NCI-H1436 treated with DMSO at 0.1 percent for 48 hours (cell line): ENCODE measurements at places on chromosomes 3 and 15.

DNA sequence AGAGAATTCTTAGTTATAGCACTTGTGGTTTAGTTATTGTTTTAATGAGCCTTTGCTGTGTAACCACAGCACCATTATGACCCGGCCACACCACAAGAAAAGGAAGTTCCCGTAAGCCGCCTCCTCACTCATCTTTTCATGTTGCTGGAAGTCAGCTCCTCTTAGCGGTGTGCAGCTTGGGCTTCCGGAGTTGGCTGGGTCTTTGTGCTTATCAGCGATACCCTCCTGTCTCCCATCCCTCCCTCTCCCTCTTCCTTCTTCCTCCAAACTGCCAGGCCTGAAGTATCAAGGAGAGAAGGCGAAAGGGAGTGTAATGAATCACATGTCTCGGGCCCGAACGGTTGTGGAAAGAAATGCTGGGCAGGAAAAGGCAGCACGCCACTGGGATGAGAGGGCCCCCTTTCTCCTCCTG is 353.5 kb downstream of the MCTP2 start:
- no peak for DNase-seq

- no peak for DNase-seq
Measured at GRCh38 chr15:33132722-33133345, 61.7 kb downstream of the FMN1 start.

DNA sequence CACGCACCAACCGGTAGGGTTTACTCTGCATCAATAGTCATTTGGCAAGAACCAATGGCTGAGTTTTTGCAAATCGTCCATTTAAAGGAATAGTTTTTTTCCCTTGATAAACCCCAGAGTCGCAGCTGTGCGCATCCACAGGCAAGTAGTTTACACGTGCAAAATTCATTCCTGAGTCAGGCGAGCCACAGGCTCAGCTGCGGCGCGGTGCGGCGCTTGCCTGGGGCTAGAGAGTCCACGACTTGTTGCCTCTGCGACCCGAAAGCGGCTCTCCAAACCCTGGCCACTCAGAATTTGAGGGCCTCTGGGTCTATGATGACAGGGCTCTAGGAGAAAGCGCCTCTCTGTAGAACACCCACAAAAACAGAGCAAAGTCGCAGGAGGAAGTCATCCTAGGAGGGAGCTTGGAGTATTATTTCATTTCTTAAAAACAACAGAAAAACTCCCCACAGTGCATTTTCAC is 36.7 kb downstream of the ZIC4 start:
- DNase-seq, result no peak

GRCh38 chr3:53239800-53240199 is 16.0 kb downstream of the TKT start:
- DNase-seq, result no peak

GRCh38 chr15:78322243-78322642 is 17.9 kb upstream of the CRABP1 start:
- DNase-seq, result no peak

DNA sequence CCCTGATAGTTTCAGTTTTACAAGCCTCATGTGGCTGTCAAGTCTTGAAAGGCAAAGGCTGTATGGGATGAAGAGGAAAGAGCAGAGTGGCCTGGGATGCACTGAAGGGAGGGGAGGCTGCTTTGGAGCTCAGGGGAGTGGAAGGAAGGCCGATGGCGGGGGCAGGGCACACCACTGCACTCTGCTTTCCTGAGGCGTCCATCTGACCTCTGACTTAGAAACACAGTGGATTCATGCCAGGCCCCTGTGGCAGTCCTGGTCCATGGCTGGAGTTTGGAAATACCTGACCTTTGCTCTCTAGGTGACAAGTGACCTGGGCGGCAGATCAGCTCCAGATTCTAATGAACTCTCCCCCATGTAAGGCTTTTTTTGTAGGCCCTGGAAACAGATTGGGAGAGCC is 19.0 kb downstream of the FAH start:
- DNase-seq, result no peak

DNA sequence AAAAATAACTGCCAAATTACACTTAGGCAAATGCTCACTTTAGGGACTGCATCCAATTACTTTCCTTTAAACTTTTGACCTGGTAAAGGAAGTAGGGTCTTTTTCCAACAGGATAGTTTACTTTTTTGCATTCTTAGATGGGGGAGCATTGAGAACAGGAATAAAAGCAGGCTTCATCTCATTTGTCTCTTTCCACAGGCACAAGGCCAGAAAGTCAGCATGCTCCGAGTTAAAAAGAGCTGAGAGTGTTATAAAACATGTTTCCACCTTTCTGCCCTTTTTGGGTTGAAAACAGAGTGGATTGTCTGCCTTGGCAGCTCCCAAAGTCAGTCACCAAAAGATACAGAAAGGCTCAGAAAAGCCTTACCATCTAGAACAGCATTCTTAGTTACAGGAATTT is 404.9 kb upstream of the ALCAM start:
- DNase-seq, result no peak

DNA sequence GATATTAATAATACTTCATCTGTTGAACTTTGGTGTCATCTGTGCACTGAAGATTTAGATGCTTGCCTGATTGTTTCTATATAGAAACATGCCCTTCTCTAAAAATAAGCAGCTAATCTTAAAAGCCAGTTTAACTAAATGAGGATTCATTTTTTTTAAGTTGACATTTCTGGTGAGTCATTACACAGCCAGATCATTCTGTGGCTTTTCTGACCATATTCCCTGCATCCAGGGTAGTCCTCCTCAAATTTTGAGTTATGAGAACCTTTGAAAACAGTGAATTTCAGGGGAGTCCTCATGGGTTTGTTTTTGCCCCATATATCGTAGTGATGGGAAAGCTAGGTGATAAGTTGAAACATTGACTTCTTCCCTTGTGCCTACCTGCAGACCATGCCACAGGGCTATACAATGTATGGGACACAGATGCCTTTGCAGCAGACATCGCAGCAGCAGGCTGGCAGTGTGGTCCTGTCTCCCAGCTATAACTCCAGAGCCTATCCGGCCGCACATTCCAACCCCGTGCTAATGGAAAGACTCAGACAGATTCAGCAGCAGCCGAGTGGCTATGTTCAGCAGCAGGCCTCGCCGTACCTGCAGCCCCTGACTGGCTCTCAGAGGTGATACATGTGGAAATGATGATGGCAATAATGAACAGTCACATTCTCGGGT is 26.5 kb upstream of the P2RY12 start:
- DNase-seq, result no peak

DNA sequence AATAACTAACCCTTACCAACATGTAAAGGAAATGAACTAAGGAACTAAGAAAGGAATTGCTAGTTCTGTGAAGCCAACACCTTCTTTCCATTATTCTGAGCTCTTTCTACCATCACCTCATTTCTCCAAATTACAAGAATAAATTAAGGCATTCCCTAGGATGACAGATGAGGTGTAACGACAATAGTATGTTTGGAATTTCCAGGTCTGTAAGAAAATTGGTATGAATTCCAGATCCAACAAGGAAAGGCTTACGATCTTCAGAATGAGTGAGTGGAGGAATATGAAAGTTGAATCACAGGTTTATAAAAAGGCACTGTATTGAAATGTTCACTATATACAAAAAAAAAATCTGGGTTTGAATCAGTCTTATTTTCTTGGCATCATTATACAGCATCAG is 4.5 kb upstream of the NANOGP8 start:
- DNase-seq, result no peak
